Activated CD4-positive, alpha-beta T cell treated with anti-CD3 and anti-CD28 coated beads, Interleukin-2, amount 50 U/mL, for 24 hours (primary cell): ENCODE measurements at places on chromosomes 7 and 10.

DNA sequence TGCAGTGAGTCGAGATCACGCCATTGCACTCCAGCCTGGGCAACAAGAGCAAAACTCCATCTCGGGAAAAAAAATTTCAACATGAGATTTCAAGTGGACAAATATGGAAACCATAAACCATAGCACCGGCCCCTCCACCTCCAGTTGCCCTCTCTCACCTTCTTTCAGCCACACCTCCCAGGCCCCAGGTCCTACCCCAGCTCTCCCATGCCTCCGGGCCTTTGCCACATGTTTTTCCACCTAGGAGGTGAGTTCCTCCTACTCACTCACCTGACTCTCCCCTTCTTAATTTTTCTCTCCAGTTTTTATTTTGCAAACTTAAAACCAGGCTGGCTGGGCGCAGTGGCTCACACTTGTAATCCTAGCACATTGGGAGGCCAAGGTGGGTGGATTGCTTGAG lies 13.7 kb upstream of the CLDN4 start:
- no peak for DNase-seq

GRCh38 chr10:60963441-60964256 lies 19.7 kb upstream of the RHOBTB1 start:
- DNase-seq: no peak

DNA sequence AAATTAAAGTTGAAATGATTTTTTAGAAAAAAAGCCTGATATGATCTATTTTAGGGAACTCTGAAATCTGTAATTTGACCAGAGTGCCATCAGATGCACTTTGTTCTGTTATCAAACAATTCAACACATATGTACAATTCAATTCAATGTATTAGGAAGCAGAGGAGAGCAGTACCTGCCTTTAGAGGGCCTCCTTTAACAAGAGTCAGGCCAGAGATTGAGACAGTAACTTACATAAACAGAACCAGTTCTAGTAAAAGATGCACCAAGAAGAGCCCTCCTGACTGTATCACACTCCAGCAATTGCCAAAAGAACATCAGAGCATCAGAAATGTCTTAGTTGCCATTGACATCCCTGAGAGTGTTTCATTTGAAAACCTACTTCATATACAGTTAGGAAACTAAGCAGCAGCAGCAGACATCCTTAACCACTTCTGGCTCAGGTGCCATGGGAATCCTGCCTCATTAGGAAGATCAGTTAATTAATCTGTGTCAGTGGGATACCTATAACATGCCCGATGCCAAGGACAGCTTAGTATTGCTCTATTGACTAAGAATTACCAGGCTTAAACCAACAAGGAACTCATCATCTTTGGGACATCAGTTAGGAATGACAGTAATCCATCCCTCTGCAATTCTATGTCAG lies 1222.6 kb upstream of the LRRN3 start:
- DNase-seq: no peak

GRCh38 chr7:37757563-37757962 lies 74.0 kb downstream of the GPR141 start:
- DNase-seq: no peak

- no peak for DNase-seq
Measured at GRCh38 chr10:34850558-34850957, 35.5 kb upstream of the PARD3 start.

DNA sequence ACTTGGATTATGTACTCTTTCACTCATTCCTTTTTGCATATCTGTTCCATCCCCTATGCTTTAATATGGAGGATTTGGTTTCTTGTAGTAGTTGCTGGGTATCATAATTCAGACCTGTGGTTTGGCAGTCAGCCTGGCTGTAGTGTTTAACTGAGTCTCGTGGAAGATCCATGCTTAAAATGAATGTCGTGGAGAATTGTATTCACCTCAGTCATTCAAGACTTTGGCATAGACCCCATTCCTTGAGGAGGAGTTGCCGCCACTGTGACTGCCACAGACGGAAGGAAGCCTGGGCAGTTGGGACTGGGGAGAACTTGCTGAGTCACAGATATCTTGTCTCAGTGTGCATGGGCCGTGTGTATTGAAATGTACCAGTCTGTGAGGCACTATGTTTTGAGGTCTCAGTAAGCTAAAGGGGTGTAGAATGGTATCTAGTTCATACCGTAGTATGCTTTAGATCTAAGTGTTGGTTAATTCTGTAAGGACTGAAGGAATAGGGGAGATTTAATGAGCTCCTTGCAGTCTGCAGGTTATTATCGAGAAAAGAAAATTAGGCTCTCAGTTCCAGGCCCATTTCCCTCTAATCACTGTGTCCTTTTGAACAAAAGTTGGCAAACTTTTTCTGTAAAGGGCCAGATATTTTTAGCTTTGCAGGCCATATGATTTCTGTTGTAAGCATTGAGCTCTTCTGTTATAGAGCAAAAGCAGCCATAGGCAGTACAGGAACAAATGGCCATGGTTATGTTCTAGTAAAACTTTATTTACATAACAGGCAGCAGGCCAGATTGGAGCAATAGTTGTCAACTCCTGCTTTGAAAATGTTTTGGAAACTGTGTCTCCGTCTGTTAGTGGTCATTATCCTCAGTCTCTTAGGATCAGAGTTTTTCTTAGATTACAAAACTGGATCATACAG lies 76.8 kb downstream of the TPST1 start:
- DNase-seq: no peak

DNA sequence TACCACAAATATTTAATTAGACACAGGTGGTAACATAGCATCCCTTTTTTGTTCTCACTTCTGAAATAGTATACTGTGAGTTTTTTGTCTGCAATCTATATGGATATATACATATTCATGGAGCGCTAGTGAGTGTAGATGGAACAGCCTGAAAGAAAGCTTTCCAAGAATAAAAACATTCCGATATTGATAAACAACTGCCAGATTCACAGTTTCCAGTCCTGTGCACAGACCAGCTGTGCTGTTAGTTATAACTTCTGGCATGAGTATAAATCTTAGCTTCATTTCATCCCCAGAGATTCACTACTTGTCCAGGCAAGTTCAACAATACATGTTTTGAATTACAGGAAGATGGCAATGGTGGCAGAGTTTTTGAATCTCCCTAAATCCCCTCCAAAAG lies 467.1 kb upstream of the STEAP1 start:
- no peak for DNase-seq

DNA sequence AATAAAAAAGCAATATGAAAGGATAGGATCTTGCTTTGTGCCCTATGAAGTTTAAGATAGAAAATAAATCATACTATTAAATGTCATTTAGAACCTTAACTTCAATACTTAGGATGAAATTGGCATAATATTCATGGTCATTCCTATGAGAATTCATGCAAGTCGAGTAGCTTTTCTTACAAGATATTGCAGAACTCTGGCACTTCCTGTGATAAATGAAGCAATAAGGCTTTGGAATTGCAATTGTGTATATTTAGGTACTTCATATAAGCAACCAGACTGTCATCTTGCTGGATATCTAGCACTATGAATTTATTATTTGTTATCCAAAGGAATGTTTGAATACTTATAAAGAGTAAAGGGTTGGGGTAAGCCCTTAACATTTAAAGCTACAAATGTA lies 116.5 kb downstream of the ZNF438 start:
- no peak for DNase-seq
